ENCODE measurements at places on chromosomes 7 and 10.
A peak's percentile ranks its signal among the peaks of the same experiment; 100 is the strongest.

GRCh38 chr10:110511734-110512449, 14.2 kb downstream of the DUSP5 start:
- DNase-seq = no peak

DNA sequence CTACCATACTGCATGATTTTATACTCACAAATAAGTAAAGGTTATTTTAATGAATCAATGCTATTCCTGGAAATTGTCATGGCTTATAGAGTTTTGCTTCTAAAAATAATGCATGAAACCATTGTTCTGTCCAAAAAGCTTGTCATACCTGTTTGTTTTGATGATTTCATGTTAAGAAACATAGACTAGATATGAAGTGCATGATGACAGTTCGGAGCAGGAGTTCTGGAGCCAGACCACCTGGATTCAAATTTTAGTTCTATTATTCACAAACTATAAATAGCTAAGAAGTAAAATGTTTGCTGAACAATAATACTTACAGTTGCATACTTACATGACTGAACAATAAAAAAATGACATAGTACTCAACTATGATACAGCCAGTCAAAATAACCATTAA, 107.0 kb upstream of the AKR1E2 start:
- DNase-seq = no peak

- DNase-seq = no peak
These were observed 89.3 kb upstream of the PRKCQ start for GRCh38 chr10:6669269-6669859.

DNA sequence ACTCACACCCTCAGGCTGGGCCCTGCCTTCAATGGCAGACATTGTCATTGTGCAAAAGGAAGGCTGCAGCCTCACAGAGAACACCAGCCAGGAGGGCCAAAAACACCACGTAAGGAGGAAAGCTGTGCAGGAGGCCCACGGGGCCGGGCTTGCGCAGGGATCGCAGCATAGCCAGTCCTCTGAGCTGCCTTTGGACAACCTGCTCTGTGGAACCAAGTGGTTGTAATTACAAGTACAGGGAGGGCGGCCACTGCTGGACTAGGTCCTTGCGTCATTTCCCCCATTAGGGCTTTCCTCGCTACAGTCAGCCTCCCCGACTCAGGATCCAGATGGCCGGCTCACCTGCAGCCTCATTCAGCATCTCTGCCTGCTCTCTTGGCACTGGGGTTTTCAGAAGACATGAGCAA, 66.9 kb downstream of the FAM53B start:
- DNase-seq = no peak

DNA sequence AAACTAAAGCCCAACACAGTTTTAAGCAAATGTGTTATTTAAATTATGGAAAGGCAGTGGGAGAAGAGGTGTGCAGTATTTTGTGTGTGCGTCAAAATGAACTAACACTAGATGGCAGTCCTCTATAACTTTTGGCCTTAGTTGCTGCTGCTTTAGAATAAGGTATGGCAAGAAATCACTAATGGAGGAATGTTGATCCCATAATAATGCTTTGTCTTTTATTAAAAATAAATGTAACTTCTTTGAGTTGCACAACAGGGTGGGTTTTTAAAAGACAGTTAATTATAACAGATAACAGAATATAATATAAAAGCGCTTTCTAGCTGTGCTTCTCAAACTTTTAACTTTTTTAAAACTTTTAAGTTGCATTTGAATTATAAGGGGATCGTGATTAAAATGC, 56.4 kb downstream of the BBS9 start:
- peak; percentile 39 for DNase-seq

Measured in KG1 (cell line).